ENCODE measurements at places on chromosomes 2 and 18.

GRCh38 chr2:3780477-3781402 is 77.4 kb downstream of the DCDC2C start:
- H3K36me3 ChIP-seq: no peaks in the 10 kb centered on the region
- peak overlapping the region; percentile 7 for H3K4me3 ChIP-seq
- peaks cover 13% of the 10 kb centered on the region for H3K4me1 ChIP-seq
- H3K27me3 ChIP-seq: peaks cover 12% of the 10 kb centered on the region
- DNase-seq: peak; percentile 79

- H3K27me3 ChIP-seq: peaks cover 5% of the 10 kb centered on the region
- H3K4me3 ChIP-seq: no peak overlapping the region
- H3K27ac ChIP-seq: no peak overlapping the region
- DNase-seq: no peak
- H3K36me3 ChIP-seq: no peaks in the 10 kb centered on the region
- H3K4me1 ChIP-seq: no peaks in the 10 kb centered on the region
These were observed 87.3 kb downstream of the COLEC12 start for GRCh38 chr18:413233-413632.

DNA sequence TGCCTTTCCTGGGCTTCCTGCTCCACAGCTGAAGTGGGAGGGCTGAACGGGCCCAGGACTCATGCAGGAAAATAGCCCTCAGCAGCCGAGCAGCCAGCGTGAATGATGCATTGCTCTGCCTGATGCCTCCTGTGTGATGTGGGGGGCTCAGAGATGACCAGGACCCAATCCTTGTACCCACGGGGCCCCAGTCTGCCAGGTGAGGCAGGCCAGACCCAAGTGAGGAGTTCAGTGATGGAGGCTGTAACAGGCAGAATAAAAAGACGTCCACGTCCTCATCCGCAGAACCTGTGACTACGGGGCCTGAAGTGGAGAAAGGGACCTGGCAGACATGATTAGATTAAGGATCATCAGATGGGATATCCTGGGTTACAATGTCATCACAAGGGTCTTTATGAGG is 194.9 kb upstream of the HDAC4 start:
- H3K36me3 ChIP-seq: no peaks in the 10 kb centered on the region
- no peak overlapping the region for H3K27ac ChIP-seq
- peaks cover 3% of the 10 kb centered on the region for H3K4me1 ChIP-seq
- H3K27me3 ChIP-seq: no peaks in the 10 kb centered on the region
- no peak for DNase-seq

DNA sequence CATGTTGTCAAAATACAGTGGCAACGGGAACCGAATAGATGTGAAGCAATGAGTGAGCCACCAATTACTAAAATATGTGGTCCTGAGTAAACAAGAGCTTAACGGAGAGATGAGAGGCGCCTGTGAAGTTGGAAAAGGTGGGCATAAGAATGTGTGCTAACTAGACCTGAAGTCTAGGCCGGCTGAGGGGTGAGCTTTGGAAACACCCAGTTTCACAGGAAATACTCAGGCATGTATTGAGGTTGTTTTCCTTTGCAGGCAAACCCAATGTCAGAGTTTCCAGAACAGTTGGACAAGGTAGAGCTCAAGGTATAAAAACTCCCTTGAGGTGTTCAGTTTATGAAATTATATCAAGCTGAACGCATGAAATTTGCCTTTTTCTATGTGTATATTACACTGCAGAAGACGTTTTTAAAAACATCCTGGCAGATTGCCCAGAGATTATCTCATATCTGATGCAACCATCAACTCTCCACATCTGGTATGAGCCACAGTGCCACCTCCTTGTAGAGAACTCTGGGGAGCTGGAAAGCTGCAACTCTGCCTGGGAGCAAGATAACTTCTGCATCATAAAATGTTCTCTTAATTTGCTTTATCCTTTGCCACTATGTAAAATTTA is 3.9 kb upstream of the WDSUB1 start:
- peak overlapping the region; percentile 13 for H3K27ac ChIP-seq
- DNase-seq: no peak
- H3K27me3 ChIP-seq: no peaks in the 10 kb centered on the region
- H3K36me3 ChIP-seq: no peaks in the 10 kb centered on the region

GRCh38 chr2:153543635-153544071 is 65.1 kb upstream of the RPRM start:
- H3K4me1 ChIP-seq: peaks cover 12% of the 10 kb centered on the region
- peaks cover 3% of the 10 kb centered on the region for H3K36me3 ChIP-seq
- H3K27ac ChIP-seq: no peak overlapping the region
- H3K4me3 ChIP-seq: no peak overlapping the region

DNA sequence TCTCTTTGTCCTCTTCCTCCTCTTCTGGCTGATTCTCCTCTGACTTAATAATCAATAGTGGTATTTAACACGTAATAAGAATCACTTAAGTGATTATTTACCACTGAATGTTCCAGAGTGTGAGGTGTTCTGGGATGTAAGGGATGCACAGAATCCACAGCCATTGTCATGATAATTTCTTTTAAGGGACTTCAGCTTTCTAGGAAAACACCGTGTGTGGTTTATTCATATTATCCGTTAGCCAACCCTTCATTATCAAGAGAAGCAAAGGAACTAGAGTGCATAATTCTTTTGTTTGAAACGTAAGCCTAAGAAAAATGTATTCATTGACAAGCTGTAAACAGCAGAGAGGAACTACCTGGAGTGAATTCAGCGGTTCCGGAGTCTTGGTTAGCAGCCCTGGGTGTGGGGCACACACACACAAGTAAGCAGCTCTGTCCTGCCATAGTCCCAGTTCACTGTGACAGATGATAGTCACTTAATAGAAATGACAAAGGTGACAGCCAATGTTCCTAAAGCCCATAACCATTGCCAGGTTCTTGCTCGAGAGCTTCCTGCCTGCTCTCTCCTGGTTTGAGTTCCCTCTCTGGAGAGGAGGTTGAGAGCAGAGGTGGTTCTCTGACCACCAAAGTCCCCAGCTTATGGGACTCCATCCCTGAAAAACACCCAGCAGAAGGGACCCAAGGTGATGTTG is 101.9 kb downstream of the ACOXL start:
- H3K27me3 ChIP-seq: peaks cover 15% of the 10 kb centered on the region
- H3K4me3 ChIP-seq: no peak overlapping the region
- no peak for DNase-seq
- H3K27ac ChIP-seq: no peak overlapping the region

DNA sequence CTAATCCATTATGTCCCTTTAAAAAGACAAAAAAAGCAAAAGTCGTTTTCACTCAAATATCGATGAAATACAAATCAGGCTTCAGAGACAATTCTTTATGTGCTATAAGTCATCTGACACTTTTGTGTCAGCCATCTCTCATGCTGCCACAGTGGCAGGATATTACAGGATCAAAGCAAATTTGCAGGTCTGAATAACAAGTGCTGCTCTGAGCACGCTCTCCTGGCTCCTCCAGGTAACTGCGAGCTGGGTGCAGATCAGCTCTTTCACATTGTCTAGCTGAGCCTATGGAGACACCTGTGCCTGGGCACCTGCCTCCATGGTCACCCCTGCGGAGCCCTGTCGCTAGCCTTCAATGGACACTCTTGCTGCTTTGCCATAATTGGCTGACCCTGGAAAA is 250.2 kb upstream of the RAB12 start:
- no peak overlapping the region for H3K4me3 ChIP-seq
- no peaks in the 10 kb centered on the region for H3K4me1 ChIP-seq
- no peaks in the 10 kb centered on the region for H3K36me3 ChIP-seq
- no peaks in the 10 kb centered on the region for H3K27me3 ChIP-seq
- no peak overlapping the region for H3K27ac ChIP-seq

DNA sequence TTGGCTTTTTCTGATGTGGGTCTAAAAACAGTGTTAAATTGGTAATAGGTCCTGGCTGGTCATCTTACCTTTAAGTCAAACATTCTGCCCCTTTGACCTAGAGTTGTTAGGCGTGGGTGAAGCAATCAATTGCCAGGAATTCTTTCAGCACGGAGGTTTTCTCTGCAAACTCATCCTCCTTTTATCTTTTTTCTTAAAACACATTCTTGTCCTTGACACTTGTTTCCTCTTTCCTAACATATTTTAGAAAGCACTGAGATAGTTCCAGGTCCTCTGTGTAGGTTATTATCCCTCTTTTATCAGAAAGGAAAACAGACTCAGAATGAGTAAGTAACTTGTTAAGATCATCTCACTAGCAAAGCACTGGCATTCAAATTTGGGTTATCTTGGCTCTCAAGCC is 18.6 kb upstream of the AP1S3 start:
- H3K27ac ChIP-seq: no peak overlapping the region
- H3K27me3 ChIP-seq: no peaks in the 10 kb centered on the region
- DNase-seq: no peak
- peaks cover 26% of the 10 kb centered on the region for H3K4me1 ChIP-seq

DNA sequence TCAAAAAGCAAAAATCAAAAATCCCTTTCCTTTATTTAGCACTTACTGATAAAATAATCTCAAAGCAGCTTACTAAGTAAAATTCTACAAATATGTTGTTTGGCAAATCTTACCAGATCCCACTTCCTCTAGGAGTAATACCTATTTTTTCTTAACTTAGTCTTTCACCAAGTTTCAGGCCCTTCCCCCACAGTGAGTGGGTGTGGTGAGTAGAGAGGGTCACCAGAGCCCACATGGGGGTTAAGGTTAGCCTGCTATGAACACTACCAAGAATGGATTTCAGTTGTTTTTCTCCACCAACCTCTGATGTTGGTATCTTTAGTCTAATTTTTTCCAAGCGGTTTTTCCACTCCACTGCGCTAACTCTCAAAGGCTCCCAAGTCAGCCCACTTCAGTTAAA is 23.2 kb downstream of the PIAS2 start:
- H3K4me3 ChIP-seq: no peak overlapping the region
- H3K27ac ChIP-seq: no peak overlapping the region
- H3K4me1 ChIP-seq: peaks cover 19% of the 10 kb centered on the region

- no peaks in the 10 kb centered on the region for H3K27me3 ChIP-seq
- DNase-seq: no peak
- peak overlapping the region; percentile 35 for H3K4me3 ChIP-seq
- H3K36me3 ChIP-seq: peaks cover 43% of the 10 kb centered on the region
- peak overlapping the region; percentile 60 for H3K27ac ChIP-seq
These were observed 25.9 kb downstream of the MALT1 start for GRCh38 chr18:58697146-58697545.

- no peaks in the 10 kb centered on the region for H3K36me3 ChIP-seq
- peaks cover 2% of the 10 kb centered on the region for H3K27me3 ChIP-seq
- DNase-seq: no peak
- H3K4me3 ChIP-seq: no peak overlapping the region
These were observed 126.7 kb upstream of the COPS8 start for GRCh38 chr2:236959036-236959435.

- H3K27me3 ChIP-seq: peaks cover 2% of the 10 kb centered on the region
- no peak overlapping the region for H3K4me3 ChIP-seq
- H3K4me1 ChIP-seq: peaks cover 12% of the 10 kb centered on the region
- no peak overlapping the region for H3K27ac ChIP-seq
- no peak for DNase-seq
These were observed 110.7 kb downstream of the ZEB2 start for GRCh38 chr2:144409241-144409640.

DNA sequence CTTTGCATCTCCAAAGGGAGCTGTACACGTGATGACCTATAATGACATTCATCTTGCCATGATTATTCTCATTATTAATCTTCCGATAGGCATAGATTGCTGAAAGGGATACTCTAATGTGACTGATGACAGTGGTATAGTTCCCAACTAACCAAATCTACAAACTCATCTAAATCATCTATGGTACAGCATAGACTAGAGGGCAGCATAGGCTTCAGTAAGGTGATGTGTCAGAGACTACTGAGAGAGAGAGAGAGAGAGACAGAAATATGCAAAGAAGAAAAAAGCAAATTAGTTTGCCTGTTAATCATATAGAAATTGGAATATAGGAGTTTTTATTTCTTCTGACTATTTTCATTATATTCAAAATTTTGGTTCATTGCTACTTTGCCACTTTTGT is 89.3 kb downstream of the CSRNP3 start:
- H3K4me3 ChIP-seq: no peak overlapping the region
- no peaks in the 10 kb centered on the region for H3K36me3 ChIP-seq

DNA sequence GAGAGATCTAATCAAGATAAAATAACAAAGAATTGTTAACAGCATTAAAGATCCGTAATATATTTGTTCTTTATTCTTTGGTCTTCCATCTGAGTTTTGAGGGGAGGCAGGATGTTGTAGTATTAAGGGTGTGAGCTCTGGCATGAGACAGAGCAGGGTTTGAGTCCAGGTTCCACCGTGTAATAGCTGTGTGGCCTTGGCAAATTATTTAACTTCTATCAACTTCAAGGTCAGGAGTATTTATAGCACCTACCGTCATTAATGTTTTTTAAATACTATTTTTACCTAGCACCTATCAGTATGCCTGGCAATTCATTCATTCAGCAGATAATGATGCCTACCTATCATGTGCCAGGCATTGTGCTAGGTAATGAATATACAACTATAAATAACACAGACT is 180.1 kb upstream of the NABP1 start:
- H3K27me3 ChIP-seq: peaks cover 12% of the 10 kb centered on the region
- H3K36me3 ChIP-seq: no peaks in the 10 kb centered on the region
- H3K4me3 ChIP-seq: no peak overlapping the region

DNA sequence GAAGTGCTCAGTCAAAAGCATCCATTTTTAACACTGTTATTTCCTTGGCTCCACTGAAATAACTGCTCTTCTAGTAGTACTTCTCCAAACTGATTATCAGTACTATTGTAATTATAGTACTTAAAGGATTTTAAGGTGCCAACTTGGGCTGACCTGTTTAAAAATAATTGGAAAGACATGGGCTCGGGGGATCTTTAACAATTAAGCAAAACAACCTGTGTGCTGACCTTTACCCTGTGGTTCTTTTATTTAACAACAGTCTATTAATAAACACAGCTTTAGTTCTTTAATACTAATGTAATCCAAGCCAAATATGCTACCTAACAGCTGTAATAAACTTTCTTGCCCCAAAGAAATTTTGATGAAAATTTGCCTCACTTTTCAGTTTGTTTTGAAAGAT is 6.9 kb upstream of the ITPRID2 start:
- H3K27ac ChIP-seq: no peak overlapping the region
- no peak overlapping the region for H3K4me3 ChIP-seq
- H3K4me1 ChIP-seq: no peaks in the 10 kb centered on the region
- no peaks in the 10 kb centered on the region for H3K36me3 ChIP-seq
- no peak for DNase-seq

GRCh38 chr18:46333431-46334135 is 229.4 kb downstream of the HAUS1 start:
- peaks cover 48% of the 10 kb centered on the region for H3K4me1 ChIP-seq
- DNase-seq: peak; percentile 32
- peaks cover 78% of the 10 kb centered on the region for H3K27me3 ChIP-seq

- H3K4me1 ChIP-seq: no peaks in the 10 kb centered on the region
- H3K4me3 ChIP-seq: no peak overlapping the region
- H3K27ac ChIP-seq: no peak overlapping the region
- DNase-seq: no peak
These were observed 285.1 kb upstream of the MMADHC start for GRCh38 chr2:149872638-149873150.

- no peaks in the 10 kb centered on the region for H3K27me3 ChIP-seq
- H3K4me1 ChIP-seq: no peaks in the 10 kb centered on the region
- DNase-seq: no peak
- H3K36me3 ChIP-seq: no peaks in the 10 kb centered on the region
These were observed 862.4 kb upstream of the ACVR2A start for GRCh38 chr2:146982393-146982846.

GRCh38 chr18:64747803-64748202 is 598.9 kb upstream of the LINC00305 start:
- no peak for DNase-seq
- no peaks in the 10 kb centered on the region for H3K27me3 ChIP-seq
- H3K36me3 ChIP-seq: no peaks in the 10 kb centered on the region
- H3K27ac ChIP-seq: no peak overlapping the region
- no peak overlapping the region for H3K4me3 ChIP-seq

Data from activated CD4-positive, alpha-beta memory T cell treated with anti-CD3 and anti-CD28 coated beads, Interleukin-2, amount 10 ng/mL, durations not matched to agents 7 days and 5 days (primary cell).